ENCODE measurements at places on chromosomes 12 and 14. TPM values are rescaled to one million over a fixed set of nuclear protein-coding genes. Genes with fewer than 3 reads are reported as not detected.

IAPP gene
- not detected for polyA plus RNA-seq

EIF2S3B gene
- polyA plus RNA-seq = 0.85 TPM

RNASE8 gene
- not detected for polyA plus RNA-seq

PPP2R5C gene
- 77.5 TPM for polyA plus RNA-seq

SERPINA9 gene
- not detected for polyA plus RNA-seq

IFNG gene
- polyA plus RNA-seq = not detected

AGAP2 gene
- polyA plus RNA-seq = 12.5 TPM

GNG2 gene
- polyA plus RNA-seq = 50.7 TPM

PLCZ1 gene
- polyA plus RNA-seq = 0.18 TPM

IL22 gene
- polyA plus RNA-seq = not detected

KCNMB4 gene
- 15.6 TPM for polyA plus RNA-seq

CCT2 gene
- polyA plus RNA-seq = 179 TPM

USP44 gene
- 0.74 TPM for polyA plus RNA-seq

GLIPR1 gene
- 9.4 TPM for polyA plus RNA-seq

RIMKLB gene
- 67.7 TPM for polyA plus RNA-seq

ERP27 gene
- polyA plus RNA-seq = 0.61 TPM

Data from muscle of back (tissue), 13 donors.